ENCODE measurements at places on chromosomes 13 and 19.

DNA sequence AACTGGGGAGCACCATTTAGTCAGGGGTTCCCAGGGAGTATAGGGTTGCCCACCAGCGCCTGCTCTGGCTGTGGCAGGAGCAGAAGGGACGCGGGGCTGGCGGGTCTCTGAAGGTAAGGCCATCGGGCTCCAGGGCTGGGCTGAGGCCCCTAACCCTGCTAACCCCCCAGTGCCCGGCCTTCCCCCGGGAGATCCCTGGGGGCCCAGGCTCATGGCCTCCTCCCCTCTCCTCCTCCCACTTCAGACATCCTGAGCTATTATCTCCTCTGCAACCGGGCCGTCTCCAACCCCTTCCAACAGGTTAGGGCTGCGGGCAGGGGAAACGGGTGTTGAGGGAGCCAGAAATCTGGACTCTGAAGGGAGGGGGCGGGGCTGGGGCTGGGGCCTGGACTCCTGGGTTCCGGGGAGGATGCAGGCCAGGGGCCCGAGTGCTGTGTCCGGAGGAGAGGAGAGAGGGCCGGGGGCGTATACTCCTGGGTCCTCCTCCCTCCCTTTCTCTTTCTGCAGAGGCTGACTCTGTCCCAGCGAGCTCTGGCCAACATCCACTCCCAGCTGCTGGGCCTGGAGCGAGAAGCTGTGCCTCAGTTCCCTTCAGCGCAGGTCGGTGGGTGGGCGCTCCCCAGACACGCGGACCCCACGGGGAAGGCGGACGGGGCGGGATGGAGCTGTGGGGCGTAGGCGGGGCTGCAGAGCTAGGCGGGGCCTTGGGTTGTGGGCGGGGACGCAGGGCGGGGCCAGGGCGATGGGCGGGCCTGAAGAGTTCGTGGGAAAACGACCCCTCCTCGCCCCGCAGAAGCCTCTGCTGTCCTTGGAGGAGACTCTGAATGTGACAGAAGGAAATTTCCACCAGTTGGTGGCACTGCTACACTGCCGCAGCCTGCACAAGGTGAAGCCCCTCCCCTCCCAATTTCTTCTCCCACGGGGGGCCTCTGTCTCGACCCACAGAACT lies 15.3 kb downstream of the TTYH1 start:
- peak; percentile 38 for DNase-seq

DNA sequence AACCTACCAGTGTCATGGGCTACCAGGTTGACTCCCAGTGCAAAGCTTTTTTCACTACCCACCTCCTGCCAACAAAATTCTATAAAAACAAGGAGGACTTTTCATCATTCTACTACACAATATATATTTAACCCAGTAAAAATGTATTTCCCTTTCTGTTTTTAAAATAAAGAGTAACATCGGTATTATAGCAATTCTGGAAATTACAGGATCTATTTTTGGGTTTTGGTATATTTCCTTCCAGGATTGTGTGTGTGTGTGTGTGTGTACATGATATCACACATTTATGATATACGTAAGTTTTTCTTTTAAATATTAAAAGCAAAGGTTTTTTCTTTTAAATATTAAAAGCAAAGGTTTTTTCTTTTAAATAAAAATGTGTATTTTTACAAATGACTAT lies 6.0 kb upstream of the UBL3 start:
- DNase-seq: no peak

- peak; percentile 56 for DNase-seq
Observed at GRCh38 chr19:12913851-12914690, 5.0 kb downstream of the SYCE2 start.

DNA sequence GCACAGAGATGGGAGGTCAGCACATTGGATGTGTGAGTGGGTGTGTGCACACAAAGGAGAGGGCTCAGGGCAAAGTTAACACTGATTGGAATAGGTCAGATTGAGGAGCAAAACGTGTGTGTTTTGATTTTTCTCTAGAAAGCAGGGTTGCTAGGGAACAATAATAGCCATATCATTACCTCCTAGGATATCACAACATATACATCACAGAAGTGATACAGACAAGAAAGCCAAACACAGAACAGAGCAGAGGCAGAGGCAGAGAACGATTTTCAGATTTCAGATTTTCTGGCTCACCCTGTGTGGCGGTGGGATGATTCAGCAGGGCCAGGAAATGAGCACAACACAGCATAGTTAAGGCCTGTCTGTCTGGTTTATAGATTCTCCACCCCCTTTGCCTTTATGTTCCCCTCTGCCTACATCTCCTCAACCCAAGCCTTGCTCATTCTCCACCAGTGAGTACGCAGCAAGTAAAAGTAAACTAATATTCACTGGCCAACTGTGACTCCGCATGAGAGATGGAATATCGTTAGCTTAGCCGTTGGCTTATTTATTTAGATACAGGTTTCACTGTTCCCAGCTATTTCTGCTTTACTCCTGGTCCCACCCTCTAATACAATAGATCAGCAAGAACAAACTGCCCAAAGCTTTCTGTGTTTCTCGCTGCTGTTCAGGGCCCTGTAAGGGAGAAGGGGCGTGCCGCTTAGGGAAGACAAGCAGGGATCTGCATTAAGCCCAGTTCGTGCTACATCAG lies 182.7 kb upstream of the TSC22D1 start:
- peak; percentile 63 for DNase-seq

DNA sequence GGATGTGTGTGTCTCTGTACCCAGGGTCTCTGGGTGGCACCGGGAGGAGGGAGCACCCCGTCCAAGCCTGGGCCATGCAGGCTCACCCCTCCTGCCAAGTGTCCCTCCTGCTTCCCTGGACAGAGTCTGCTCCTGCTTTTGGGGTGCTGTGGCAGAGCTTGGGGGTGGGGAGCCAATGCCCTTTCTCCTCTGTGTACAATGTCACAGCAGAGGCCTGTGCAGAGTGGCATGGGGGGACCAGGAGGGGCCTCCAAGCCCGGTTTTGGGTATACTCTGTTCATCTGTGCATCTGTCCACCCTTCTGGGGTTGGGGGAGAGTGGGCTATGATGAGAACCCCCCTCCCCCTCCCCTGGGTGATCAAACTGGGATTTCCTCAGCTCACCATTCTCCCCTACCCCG lies 33.5 kb downstream of the PDE4A start:
- DNase-seq: no peak

DNA sequence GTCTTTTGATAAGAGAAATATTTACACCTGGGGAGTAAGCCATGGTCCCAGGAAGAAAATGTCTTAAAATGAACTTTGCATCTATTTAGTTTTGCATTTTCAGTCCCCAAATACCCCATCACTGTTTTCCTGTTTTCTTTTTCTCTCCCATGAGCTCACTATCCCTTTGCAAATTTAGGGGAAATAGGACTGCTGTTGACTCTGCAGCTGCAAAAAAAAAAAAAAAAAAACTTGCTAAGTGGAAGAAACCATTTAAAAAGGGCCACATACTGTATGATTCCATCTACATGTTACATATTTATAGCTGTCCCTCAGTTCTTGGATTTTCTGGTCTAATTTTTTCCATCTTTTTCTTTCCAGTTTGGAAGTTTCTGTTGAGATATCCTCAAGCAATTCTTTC lies 98.2 kb upstream of the SERP2 start:
- no peak for DNase-seq

GRCh38 chr13:110044551-110045111 lies 258.2 kb upstream of the IRS2 start:
- no peak for DNase-seq

DNA sequence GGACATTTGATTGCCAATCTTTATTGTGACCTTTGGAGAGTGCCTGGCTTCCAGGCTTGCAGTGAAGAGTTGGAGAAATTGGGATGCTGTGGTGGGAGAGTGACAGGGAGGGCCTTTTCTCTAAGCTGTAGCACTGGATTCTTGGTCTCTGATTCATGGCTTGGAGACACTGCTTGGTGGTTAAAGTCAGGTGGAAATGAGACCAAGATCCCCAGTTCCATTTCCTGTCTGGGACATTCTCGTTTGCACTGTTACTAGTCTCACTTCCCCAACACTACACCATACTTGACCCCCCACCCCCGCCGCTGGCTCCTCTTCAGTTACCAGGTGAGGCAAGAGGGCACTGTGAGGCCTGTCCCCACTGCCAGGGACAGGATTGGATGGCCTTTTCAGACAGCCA lies 2.9 kb downstream of the SUPT5H start:
- DNase-seq: peak; percentile 69

DNA sequence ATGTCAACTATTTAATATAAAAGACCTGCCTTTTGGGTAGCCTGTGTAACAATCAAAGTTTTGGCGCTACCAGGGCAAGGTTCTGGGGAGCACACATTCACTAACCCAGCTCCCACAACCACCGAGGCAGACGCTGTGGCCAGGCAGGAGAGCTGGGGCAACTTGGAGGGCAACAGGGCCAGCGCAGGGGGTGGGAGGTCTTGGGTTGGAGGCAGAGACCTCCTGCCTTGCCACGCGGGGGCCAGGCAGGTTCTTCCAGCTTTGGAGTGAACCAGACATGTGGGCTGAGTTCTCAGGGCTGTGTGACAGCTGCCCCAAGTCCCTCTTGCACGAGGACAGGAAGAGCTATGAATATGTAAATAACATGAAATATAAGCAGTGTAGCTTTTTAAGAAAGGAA lies 30.3 kb upstream of the MCF2L start:
- DNase-seq: no peak

DNA sequence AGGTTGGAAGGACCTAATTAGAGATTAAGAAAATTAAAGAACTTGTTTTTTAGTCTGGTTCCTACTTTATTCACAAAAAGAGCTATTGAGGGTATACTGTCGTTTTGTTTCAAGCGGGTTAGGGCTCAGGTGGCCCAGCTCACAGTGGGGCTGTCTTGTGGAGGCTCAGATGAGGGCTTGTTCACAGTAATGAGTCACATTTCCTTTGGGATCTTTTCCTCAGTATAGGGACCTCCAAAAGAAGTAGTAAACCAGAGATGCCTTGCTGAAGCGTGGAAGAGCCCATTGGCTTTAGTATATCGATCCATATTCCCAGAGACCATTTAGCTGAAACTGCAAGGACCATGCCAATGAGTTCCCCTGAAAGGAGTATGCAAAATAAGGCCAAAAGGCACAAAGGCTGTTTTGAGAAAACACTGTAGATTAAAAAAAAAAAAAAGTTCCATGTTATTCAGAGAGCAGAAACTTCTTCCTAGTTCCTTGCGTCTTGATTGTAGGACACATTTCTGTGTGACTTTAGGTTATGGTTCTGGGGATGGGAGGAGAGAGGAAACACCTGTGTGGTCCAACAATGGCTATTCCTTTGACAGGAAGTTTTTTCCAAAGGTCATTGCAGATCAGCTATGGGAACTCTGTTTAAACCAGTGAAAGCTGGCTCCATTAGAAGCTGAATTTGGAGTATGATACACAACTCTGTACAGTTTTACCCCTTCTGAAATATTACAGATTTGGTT lies 32.8 kb upstream of the GPI start:
- no peak for DNase-seq

GRCh38 chr19:1073956-1074517 lies 7.1 kb downstream of the ARHGAP45 start:
- no peak for DNase-seq

DNA sequence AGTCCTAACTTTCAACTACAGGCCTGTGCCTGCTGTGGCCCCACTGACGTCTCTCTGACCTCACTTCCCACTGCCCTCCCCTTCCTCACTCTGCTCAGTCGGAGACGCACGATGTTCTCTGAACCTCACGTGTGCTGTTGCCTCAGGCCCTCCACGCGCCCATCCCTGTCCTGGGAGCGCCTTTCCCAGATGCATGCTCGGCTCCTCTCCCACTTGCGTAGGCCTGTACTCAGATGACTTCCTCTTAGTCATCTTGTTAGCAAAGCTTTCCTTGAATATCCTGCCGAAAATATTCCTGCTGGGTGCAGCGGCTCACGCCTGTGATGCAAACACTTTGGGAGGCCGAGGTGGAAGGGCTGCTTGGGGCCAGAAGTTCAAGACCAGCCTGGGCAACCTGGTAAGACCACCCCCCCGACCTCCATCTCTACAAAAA lies 9.3 kb upstream of the SYT5 start:
- peak; percentile 29 for DNase-seq

GRCh38 chr19:18086590-18087138 lies at the start of gene IL12RB1:
Gene IL12RB1 (minus strand): TSS chr19:18086934. CDS start chr19:18086823, 111 bp downstream.
- peak; percentile 77 for DNase-seq

DNA sequence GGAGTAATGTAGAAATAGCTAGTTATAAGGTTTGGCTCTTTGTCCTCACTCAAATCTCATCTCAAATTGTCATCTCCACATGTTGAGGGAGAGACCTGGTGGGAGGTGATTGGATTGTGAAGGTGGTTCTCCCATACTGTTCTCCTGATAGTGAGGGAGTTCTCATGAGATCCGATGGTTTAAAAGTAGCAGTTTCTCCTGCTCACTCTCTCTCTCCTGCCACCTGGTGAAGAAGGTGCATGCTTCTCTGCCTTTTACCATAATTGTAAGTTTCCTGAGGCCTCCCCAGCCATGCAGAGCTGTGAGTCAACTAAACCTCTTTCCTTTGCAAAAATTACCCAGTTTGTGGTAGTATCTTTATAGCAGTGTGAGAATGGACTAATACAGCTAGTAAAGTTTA lies 849.4 kb downstream of the DACH1 start:
- DNase-seq: no peak

- DNase-seq: no peak
Observed at GRCh38 chr19:13343514-13343913, 162.8 kb downstream of the CACNA1A start.

GRCh38 chr13:96696389-96696900 lies 297.8 kb downstream of the OXGR1 start:
- no peak for DNase-seq

DNA sequence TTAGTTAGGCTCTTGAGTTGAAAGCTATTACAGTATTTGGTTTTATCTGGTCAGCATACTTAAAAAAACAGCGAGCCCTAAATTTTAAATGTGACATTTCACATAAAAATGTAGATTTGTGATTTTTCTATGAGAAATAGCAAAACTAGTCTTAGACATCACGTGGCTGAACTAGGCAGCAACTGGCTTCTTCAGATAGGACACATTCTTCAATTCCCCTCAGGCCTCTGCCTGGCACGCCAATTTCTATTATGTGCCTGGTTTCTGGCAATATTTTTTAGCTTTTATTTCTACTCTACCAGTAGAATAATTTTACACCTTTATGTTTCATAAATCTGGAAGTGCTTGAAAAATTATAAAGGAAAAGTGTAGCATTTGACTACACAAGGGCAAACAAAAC lies 433.7 kb downstream of the DIAPH3 start:
- no peak for DNase-seq

- peak; percentile 37 for DNase-seq
Observed at GRCh38 chr19:18832306-18833140, 764 bp downstream of the UPF1 start.

DNA sequence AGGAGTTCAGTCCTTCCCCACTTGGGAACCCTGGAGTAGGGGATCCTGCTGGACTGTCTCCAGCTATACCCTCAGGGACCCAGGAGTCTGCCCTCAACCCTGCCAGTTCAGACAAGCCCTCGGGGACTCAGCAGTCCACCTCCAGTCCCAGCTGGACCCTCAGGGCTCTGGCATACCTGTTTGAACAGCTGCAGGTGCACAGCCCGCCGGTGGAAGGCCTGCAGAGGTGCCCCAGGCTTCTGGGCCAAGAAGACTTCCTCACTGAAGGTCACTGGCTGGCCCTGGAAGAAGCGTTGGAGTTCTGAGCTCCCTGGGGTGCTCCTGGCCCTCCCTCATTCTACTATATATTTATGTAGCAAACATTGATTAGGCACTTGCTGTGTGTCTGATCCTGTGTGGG lies 8.6 kb downstream of the CRB3 start:
- no peak for DNase-seq

All from suppressor macrophage treated with lipopolysaccharide for 4 hours (primary cell).